ENCODE measurements at places on chromosomes 6 and 20.

DNA sequence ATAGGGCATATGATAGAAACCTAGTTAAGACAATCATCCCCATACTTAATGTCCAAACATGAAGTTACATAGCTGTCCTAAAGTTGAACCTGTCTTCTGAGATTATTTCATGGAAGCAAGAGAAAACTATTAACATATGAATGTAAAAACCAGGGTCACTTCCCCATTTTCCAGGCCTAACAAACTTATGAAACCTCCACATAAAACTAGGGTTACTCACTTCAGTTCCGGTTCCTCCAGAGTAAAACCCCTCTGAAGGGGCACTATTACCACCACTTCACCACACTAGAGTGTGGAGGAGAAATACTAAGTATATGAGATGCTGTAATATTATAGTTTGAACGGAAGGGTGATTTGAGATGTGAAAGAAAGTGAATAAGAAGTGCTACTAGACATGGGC is 14.9 kb downstream of the PRKN start:
- no peaks in the 10 kb centered on the region for H3K4me1 ChIP-seq
- no peaks in the 10 kb centered on the region for H3K27me3 ChIP-seq
- no peak overlapping the region for H3K27ac ChIP-seq
- no peak overlapping the region for H3K4me3 ChIP-seq
- no peak for DNase-seq

GRCh38 chr20:41784209-41784958 is 166.2 kb upstream of the CHD6 start:
- H3K4me1 ChIP-seq, result no peaks in the 10 kb centered on the region
- no peaks in the 10 kb centered on the region for H3K36me3 ChIP-seq
- no peaks in the 10 kb centered on the region for H3K27me3 ChIP-seq

GRCh38 chr6:109978174-109979032 is at the start of gene GPR6:
TSS of gene GPR6 (plus strand) at chr6:109978311. CDS start at chr6:109979113, 802 bp downstream.
- no peaks in the 10 kb centered on the region for H3K36me3 ChIP-seq
- H3K4me3 ChIP-seq, result no peak within 1 kb of the TSS
- no peak within 1 kb of the TSS for H3K27ac ChIP-seq
- no peaks in the 10 kb centered on the region for H3K4me1 ChIP-seq

DNA sequence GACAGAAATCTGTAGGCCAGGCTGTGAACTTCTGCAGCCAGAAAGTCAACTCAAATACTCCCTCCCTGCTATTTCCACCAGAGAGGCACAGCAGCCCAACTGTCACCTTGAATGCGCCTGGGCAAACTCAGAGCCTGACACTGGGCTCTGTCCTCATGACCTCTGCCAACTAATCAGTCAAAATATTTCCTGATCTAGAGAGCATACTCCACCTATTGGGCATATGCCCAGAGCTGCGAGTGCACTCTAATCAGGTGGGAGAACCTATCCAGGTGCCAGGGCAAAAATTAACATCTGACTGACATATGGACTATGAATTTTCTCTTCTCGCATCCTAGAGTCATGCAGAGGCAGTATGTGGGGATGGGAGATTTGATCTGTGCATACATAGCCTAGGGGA is 406.3 kb upstream of the RUNX2 start:
- peaks cover 44% of the 10 kb centered on the region for H3K4me1 ChIP-seq
- DNase-seq, result no peak
- peak overlapping the region; percentile 57 for H3K27ac ChIP-seq
- H3K27me3 ChIP-seq, result no peaks in the 10 kb centered on the region
- H3K36me3 ChIP-seq, result peaks cover 11% of the 10 kb centered on the region
- no peak overlapping the region for H3K4me3 ChIP-seq

- no peak overlapping the region for H3K27ac ChIP-seq
- peaks cover 17% of the 10 kb centered on the region for H3K4me1 ChIP-seq
- H3K36me3 ChIP-seq, result no peaks in the 10 kb centered on the region
- no peak overlapping the region for H3K4me3 ChIP-seq
Observed at GRCh38 chr6:34390531-34391472, 1.7 kb downstream of the NUDT3 start.

DNA sequence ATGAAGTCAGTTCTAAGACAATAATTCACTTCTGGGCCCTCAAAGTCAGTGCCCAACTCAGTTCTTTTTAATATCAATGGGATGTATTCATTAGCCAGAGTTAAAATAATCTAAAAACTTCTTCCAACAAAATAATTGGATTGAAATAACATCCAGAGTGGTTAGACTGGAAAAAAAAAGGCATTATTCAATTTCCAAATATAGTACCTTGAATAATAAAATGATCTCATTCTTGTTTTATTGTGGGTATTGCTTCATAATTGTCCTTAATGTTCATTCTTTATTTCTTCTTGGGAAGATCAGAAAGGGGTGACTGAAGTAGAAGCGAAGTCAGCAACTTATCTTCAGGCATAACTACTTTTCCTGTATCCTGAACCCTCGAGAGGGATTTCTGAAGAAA is 85.1 kb upstream of the JARID2 start:
- H3K4me3 ChIP-seq, result no peak overlapping the region
- no peak for DNase-seq
- peaks cover 2% of the 10 kb centered on the region for H3K4me1 ChIP-seq
- no peaks in the 10 kb centered on the region for H3K27me3 ChIP-seq
- no peaks in the 10 kb centered on the region for H3K36me3 ChIP-seq

DNA sequence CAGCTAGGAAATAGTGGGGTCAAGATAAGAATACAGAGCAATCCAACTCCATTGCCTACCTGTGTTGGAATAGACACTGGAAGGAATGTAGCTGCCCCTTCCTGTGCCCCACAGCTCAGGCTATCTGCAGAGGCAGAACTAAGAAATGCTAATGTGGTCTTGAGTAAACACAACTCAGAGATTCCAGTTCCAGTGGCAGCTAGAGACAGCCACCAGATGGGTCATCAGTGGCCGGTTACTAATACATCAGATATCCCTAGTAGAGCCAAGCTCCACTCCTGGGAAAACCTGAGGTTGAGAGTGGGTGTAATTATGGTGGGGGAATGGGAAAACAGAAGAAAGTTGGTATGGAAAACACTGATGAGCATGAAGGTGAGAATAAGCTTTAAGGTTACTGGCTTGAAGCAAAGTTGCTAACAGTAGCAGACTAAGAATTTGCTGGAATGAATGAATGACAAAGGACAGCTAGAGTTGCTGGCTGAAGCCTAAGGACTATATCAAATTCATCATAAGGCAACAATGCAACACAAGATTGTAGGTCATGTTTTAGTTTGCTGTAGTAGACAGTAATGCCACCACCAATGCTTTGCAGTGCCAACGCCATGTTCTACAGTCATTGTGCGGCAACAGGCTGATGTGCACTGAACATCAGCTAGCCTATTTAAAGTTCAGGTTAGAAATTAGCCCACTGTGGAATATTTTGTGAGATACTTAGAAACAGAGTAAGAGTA is 28.3 kb upstream of the FAM83C start:
- no peak overlapping the region for H3K4me3 ChIP-seq
- H3K27ac ChIP-seq, result no peak overlapping the region
- no peak for DNase-seq
- H3K4me1 ChIP-seq, result peaks cover 13% of the 10 kb centered on the region
- H3K27me3 ChIP-seq, result no peaks in the 10 kb centered on the region

- H3K27me3 ChIP-seq, result peaks cover 39% of the 10 kb centered on the region
- peaks cover 17% of the 10 kb centered on the region for H3K4me1 ChIP-seq
- peaks cover 2% of the 10 kb centered on the region for H3K36me3 ChIP-seq
Observed at GRCh38 chr20:2797136-2797983, 3.1 kb downstream of the CPXM1 start.

DNA sequence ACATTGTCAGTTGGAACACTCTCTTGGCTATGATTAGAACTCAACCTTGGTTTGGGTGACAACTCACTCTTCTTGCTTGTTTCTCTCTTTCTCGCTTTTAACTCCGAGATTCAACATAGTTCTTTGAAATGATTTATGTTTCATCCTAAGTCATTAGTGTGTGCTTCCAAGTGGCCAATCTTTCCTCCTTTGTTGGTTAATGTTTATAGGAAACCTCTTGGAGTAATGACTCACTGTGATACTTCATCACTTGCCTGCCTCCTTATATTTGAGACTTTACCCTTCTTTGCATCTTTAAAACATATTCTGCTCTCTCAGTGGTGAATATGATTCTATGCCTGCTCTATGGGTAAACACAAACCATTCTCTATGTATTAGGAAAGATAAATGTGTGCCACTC is 279.7 kb upstream of the FLRT3 start:
- no peaks in the 10 kb centered on the region for H3K27me3 ChIP-seq
- no peaks in the 10 kb centered on the region for H3K4me1 ChIP-seq
- no peak for DNase-seq
- H3K36me3 ChIP-seq, result no peaks in the 10 kb centered on the region
- no peak overlapping the region for H3K4me3 ChIP-seq
- H3K27ac ChIP-seq, result no peak overlapping the region

DNA sequence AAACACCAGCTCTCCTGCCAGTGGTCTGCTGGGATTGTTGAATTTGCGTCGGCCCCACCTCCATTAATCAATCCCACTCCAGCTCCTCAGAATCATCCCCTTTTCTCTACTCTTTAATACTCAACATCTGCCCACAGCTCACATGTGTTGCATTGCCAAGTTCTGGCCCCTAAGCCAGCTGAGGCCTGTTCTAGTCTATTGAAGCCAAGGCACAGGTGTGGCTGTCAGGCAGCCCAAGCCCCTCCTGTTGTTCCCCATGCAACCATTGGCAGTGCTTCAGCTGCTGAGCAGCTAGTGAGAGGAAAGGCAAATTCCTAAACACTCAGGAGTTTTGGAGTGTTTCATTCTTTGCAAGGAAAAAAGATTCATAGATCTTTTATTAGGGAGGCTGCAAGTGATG is 128.0 kb upstream of the NT5E start:
- no peaks in the 10 kb centered on the region for H3K4me1 ChIP-seq
- no peak overlapping the region for H3K4me3 ChIP-seq
- H3K27ac ChIP-seq, result no peak overlapping the region
- DNase-seq, result no peak

DNA sequence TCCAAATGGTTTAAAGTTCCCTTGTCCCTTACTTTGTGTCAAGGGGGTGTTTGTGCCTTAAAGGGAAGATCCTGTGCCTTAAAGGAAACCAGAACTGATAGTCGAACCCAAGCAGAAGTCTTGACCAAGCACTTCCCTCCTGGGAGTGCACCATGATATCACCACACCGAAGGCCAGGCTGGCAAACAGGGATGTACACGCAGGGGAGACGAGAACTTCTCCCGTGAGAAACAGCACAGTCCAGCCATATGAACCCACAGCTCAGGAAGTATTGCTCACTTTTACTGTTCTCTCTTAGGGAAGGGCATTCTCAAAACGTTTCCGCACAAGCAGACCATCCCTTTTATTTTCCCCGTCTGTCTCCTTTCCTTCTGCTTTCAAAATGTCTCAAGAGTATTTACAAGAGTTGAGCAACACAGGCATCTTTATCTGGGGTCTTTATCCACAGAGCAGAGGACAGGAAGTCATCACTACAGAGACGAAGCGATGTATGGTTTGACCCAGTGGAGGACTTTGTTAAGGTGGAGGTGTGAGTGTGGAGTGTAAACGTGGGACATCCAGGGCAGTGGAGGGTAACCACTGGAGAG is 12.8 kb upstream of the SERPINB1 start:
- H3K27me3 ChIP-seq, result no peaks in the 10 kb centered on the region
- H3K27ac ChIP-seq, result peak overlapping the region; percentile 87
- peaks cover 1% of the 10 kb centered on the region for H3K36me3 ChIP-seq
- peaks cover 63% of the 10 kb centered on the region for H3K4me1 ChIP-seq
- DNase-seq, result no peak
- peak overlapping the region; percentile 58 for H3K4me3 ChIP-seq

- no peak overlapping the region for H3K27ac ChIP-seq
- H3K4me1 ChIP-seq, result no peaks in the 10 kb centered on the region
- no peaks in the 10 kb centered on the region for H3K36me3 ChIP-seq
- no peak overlapping the region for H3K4me3 ChIP-seq
- no peak for DNase-seq
Observed at GRCh38 chr6:87426789-87427188, 19.0 kb downstream of the CFAP206 start.

DNA sequence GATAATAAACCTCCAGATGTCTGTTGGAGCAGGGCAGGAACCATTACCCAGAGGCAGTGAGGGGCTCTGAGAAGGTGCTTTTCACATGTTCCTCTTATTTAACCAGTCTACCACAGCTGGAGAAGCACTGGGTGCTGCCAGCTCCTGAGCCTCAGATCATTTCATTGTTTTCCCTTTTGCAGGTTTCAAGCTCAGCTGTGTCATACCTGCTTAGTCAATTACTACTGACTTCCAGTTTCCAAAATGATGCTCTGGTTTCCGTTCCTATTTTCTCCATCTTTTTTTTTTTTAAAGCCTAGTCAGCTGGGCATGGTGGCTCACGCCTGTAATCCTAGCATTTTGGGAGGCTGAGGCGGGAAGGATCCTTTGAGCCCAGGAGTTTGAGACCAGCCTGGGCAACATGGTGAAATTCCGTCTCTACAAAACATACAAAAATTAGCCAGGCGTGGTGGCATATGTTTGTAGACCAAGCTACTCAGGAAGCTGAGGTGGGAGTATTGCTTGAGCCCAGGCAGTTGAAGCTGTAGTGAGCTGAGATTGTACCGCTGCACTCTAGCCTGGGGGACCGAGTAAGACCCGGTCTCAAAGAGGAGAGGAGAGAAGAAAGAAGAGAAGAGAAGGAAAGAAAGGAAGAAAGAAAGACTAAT is 6.7 kb downstream of the FLOT1 start:
- peaks cover 57% of the 10 kb centered on the region for H3K4me1 ChIP-seq
- no peaks in the 10 kb centered on the region for H3K27me3 ChIP-seq
- H3K27ac ChIP-seq, result peak overlapping the region; percentile 81
- H3K36me3 ChIP-seq, result peaks cover 71% of the 10 kb centered on the region
- DNase-seq, result no peak

GRCh38 chr6:155595284-155595683 is 139.6 kb upstream of the NOX3 start:
- no peak for DNase-seq
- H3K36me3 ChIP-seq, result no peaks in the 10 kb centered on the region
- no peak overlapping the region for H3K27ac ChIP-seq

GRCh38 chr20:51966296-51966971 is 164.1 kb upstream of the SALL4 start:
- peak; percentile 6 for DNase-seq
- no peak overlapping the region for H3K27ac ChIP-seq
- no peak overlapping the region for H3K4me3 ChIP-seq

DNA sequence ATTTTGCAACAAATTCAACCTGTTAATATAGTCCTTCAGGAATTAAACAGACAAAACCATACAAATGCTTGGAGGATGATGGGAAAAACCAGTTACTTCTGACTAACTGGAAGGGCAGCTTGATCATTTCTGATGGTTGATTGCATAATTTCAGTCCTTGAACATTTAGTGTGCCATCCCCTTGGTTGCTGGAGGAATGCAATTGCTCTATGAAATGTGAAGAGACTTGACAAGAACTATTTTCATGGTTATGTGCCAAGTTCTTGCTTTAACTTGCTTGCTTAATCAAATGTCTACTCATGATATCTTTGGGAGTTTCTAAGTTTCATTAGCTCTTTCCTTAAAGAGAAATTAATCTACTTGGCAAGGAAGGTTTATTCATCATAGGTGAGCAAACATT is 45.2 kb downstream of the ANKEF1 start:
- H3K4me3 ChIP-seq, result no peak overlapping the region
- no peaks in the 10 kb centered on the region for H3K4me1 ChIP-seq
- no peaks in the 10 kb centered on the region for H3K36me3 ChIP-seq
- no peak overlapping the region for H3K27ac ChIP-seq

- no peaks in the 10 kb centered on the region for H3K4me1 ChIP-seq
- DNase-seq, result no peak
- H3K27ac ChIP-seq, result no peak overlapping the region
- no peaks in the 10 kb centered on the region for H3K36me3 ChIP-seq
Observed at GRCh38 chr20:23178806-23179205, 92.7 kb upstream of the CD93 start.

- no peak overlapping the region for H3K27ac ChIP-seq
- no peak for DNase-seq
- peaks cover 3% of the 10 kb centered on the region for H3K4me1 ChIP-seq
- no peaks in the 10 kb centered on the region for H3K36me3 ChIP-seq
Observed at GRCh38 chr6:31293343-31293742, 21.5 kb upstream of the HLA-C start.

All from T-helper 2 cell treated with Interferon-gamma antibody and Interleukin-4, amounts not matched to agents 5 μg/mL and 100 μg/mL, for 36 hours (primary cell).